ENCODE measurements at places on chromosomes 5 and 9.

DNA sequence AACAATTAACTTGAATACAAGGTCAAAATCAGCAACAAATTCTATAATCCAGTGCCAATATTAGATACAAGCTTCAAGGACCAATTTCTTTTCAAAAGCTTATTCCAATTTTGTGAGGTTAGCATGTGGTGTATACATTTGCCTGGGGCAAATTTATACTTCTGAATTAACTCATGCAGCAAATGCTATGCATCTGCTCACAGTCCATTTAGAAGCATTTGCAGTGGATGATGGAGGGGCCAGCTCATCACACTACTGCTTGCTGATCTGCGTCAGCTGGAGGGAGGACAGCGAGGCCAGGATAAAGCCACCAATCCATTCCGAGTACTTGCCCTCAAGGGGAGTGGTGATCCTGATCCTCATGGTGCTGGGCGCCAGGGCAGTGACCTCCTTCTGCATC lies 474.3 kb upstream of the KIF2A start:
- no peak for DNase-seq

- peak; percentile 13 for DNase-seq
These were observed 626.4 kb upstream of the NUDT12 start for GRCh38 chr5:104189031-104189430.

DNA sequence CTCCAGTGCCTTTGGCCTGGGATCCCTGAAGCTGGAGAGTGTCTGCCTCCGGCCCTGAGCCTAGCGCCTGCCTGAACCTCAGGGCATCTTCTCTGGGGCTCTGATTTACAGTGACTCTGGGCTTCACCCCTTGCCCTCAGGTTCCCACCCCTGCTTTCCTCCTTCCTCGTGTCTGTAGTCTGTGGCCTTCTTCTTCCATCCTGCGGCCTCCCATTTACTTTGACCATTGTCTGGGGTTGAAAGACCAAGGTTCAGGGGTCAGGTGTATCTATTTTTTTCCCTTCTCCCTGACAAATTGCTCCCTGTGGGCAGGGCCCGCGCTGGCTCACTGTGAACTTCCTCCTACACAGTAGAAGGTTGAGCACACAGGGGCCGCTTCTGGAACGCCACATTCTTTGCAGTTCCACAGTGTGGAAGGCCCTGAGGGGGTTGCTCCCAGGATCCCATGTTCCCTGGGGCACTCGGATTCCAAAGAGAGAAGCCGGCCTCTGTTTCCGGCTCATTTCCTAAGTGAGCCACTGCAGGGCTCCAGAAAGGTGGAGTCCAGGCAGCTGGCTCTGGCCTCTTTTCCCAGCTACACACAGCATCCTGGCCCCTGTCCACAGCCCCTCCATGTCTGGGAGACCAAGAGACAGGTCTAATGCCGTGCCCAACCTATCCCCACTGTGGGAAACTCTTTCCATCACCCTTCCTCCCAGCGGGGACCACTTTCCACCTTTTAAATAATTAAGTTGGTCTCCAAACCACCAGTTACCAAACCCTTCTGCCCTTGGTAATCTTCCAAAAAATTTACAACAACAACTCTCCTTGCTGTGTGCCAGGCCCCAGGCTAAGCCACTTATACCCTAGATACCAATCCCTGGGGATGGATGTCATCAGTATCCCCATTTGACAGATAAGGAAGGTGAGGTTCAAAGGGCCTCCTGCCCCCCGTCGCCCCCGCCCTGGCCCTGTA lies 140.3 kb upstream of the IER5L start:
- no peak for DNase-seq

DNA sequence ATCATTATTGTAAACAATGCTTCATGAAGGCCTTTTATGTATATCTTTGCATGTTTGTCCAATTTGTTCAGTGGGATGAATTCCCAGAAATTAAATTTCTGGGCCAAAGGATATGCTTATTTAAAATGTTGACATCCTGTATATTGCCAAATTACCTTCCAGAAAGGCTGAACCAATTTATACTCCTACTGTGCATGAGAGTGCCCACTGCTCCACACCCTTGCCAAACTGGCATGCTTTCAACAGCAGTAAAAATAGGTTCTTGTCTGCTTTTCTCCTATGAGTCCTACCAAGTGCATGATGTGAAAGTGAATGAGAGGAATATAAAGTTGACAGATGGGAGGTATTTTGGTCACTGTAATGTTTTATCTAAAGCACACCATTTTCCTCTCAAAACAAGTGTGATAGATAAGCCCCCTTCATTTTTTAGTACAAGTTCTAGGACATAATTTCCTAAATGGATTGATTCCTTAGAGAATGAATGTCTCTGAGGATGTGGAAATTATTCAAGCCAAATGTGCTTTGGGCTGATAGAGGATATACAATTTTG lies 70.5 kb upstream of the ERBIN start:
- DNase-seq = no peak

DNA sequence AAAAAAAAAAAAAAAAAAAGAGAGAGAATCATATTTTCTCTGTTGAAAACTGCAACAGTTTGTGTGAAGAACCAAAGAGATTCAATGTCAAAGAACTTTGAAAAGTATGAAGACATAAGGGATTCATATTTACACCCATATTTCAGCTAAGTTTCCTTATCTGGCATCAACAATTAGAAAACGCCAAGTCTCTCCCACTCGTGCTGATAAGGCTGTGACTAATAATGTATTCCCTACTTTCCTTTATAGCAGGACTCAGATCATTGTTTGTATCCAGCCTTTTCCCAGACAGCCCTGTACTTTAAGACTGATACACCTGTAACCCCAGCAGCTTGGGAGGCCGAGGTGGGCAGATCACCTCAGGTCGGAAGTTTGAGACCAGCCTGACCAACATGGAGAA lies 54.1 kb upstream of the STK32A start:
- DNase-seq = no peak

GRCh38 chr9:124197177-124198095 lies 60.3 kb upstream of the NEK6 start:
- no peak for DNase-seq

GRCh38 chr9:123395689-123396511 lies 39.9 kb downstream of the CRB2 start:
- DNase-seq = no peak

- no peak for DNase-seq
These were observed 260.7 kb upstream of the RIOK2 start for GRCh38 chr5:97443740-97444139.

DNA sequence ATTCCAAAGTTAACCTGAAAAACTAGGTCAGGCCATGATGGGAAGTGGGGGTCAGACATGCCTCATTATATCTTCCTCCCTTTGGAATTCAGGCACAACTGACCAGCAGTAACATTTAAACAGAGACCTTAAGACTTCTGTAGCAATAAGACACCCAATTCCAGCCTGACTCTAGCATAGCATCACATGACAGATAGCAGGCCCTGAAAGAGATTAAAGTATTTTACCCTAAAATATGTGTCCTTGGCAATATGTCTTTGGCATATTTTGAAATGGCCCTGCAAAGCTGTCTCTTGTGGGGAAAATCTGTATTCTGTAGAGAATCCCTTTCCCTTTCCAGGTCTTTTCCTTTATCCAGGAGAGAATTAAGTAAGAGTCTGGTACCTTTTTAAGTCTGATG lies 34.3 kb downstream of the S1PR3 start:
- no peak for DNase-seq

- DNase-seq = no peak
These were observed 74.2 kb upstream of the GRAMD2B start for GRCh38 chr5:126348855-126349635.

GRCh38 chr9:88398016-88398415 lies 9.8 kb downstream of the SPIN1 start:
- no peak for DNase-seq

DNA sequence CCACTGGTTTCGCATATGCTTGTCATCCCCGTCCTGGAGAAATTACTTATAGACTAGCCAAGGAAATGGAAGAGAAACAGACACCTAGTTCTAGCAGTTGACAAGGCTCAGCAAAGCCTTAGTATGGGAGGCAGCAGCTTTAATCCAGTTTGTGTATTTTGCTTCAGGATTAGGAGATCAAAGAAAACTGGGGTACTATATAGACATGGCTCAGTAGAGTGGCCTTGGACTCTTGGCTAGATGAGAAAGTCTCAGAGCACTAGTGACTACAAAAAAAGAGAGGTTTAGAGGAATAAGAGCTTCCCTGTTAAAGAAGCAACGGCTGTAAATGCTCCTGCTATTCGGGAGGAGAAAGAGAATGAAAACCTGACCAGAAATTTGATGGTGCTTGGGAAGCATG lies 349.1 kb downstream of the CTNND2 start:
- no peak for DNase-seq

DNA sequence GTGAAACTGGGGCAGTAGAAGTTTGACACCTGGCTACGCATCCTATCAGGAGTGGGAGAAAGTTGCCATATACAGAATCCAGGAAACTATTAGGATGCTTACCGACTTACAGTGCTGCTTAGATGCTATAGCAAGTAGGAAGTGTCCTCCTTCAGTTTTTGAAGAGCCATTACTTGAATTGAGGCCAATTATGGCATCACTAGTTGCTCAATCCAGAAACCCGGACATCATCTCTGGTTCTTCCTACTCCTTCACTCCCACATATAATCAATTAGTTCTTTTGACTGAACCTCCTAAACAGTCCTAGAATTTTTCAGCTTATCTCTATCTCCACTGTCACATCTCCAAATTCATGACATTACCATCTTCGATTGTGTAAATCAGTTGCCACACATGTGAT lies 41.8 kb upstream of the UGCG start:
- no peak for DNase-seq

DNA sequence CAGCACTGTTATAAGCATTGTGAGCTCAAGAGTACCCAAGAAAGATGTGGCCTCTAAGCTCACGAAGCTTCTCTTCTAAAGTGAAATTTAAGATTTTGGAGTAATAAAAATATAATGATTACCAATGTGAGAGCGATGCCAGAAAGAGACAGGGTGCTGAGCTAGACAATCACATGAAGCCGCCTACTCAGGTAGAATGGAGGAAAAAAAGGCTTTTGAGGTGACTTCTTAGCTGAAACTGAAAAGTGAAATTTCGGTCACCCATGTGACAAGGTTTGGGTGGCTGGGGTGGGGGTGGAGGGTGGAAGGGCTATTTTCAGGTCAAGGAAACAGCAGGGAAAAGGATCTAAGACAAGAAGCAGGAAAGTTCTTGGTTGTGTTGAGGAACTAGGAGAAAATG lies 388.2 kb upstream of the WWC1 start:
- no peak for DNase-seq

- no peak for DNase-seq
These were observed 40.7 kb upstream of the RNU6ATAC start for GRCh38 chr9:134204991-134205578.

DNA sequence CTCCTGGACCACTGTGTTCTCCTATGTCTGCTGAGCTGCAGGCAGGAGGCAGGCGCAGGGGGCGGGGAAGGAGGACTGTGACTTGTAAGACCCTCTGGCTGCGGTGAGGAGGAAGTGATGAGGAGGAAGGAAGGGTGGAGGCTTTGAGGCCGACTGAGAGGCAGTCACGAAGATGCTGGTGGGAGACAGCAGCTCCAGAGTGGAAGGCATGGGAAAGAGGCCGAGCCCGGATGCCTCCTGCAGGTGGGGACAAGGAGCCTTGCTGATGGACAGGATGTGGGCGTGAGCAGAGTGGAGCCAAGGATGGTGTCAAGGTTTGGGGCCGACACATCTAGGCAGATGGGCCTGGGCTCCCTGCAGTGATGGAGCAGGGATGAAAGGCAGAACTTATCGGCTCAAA lies 74.3 kb upstream of the ICE1 start:
- no peak for DNase-seq

- no peak for DNase-seq
These were observed 222.6 kb downstream of the EBF1 start for GRCh38 chr5:158877124-158877581.

DNA sequence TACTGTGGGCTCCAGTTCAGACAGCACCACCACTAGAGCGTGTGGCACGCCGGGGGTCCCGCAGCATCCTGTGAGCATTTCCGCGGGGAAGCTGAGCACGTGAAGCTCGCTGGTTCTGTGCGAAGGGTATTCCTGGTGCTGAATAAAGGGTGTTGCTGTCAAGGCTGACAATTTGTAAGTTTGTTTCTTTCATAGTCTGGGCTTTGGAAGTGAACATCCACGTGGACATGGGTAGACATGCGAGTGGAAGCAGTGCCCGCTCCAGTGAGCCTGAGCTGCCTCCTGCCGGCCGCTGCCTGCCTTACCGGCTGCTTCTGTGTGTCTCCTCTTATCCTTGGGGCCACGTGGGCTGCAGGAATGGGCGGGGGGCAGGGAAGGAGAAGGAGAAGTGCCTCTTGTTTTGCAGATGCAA lies 14.7 kb downstream of the NDUFS6 start:
- DNase-seq = no peak

- DNase-seq = no peak
These were observed 37.7 kb downstream of the TSSK1B start for GRCh38 chr5:113397046-113397445.

DNA sequence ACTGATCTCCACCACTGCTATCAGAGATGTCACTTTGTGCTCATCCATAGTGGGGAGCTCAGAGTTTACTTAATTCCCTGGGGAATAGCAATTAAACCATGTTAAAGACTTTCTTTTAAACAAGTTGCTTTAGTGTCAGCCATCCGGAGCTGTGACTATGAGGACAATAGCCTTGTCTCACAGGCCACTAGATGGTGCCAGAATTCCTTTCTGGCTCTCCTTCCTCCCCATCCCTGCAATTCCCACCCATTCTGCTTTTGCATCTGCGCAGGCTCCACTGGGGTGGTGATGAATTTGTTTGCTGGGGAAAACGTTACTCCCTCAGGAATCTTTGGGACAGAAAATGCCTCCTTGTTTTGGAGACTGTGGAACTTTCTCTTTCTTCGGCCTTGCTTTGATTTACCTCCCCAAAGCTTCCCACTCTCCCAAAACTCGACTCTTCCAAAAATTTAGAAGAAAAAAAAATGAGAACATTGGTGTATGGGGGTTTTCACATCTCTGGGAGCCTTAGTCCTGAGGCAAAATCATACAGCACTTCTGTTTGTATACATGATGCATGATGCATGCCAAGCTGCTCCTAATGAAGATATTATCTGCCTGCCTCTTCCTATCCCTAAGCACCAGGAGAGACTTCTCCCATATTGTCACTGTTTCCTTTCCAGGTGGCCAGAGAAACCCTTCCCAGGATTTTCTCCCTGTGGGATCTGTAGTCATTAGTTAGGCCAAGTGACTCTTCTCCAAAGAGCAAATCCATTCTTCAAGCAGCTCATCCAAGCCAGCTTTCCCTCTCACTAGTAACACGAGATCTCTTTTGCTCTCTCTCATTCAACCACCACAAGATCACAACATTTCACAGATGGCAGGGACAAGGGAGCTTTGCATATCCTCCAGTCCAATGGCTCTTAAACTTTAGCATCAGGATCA lies 466.1 kb downstream of the TLR4 start:
- peak; percentile 3 for DNase-seq

DNA sequence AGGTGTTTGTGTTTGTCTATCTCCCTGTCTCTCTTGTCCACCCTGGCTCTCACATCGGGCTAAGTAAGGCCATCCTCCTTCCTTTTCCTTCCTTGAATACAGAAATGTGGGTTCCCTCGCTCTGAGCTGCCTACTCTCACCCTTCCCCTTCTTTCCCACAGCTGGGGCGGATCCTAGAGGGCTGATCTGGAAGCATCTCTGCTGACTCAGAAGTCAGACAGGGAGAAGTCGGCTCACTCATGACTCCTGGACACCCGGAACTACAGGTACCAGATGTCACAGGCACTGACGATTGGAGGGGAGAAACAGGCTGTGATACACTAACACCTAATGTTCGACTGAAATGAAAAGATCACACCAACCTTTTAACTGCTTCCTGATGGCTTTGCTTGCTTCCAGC lies 41.3 kb downstream of the PTPN3 start:
- no peak for DNase-seq

- DNase-seq = no peak
These were observed 171.1 kb downstream of the ARHGEF28 start for GRCh38 chr5:73797132-73797510.
